NCI-H1930 (cell line): ENCODE measurements at places on chromosomes 5 and 9.

GRCh38 chr9:18775241-18775640 lies 257.8 kb downstream of the SAXO1 start:
- no peak for DNase-seq

- no peak for DNase-seq
Measured at GRCh38 chr9:97511655-97512427, 10.4 kb downstream of the TMOD1 start.

GRCh38 chr5:171599957-171600612 lies 180.6 kb downstream of the FGF18 start:
- DNase-seq = no peak

DNA sequence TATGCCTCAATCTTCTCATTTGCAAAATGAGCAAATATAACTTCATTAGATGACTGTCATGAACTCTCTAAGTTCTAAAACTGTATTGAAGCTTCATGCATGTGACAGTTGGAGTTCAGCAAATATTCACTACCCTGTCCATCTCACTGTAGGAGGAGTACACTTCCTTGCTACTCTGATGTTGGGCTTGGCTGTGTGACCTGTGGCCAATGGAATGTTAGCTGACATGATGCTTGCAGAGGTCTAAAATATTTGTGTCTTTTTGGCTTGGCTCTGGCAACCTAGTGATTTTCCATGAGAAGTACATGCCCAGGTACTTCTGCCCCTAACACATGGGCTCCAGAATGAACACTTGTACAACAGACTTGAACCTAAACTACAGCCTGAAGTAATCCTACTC lies 203.1 kb upstream of the ANKH start:
- DNase-seq = no peak

DNA sequence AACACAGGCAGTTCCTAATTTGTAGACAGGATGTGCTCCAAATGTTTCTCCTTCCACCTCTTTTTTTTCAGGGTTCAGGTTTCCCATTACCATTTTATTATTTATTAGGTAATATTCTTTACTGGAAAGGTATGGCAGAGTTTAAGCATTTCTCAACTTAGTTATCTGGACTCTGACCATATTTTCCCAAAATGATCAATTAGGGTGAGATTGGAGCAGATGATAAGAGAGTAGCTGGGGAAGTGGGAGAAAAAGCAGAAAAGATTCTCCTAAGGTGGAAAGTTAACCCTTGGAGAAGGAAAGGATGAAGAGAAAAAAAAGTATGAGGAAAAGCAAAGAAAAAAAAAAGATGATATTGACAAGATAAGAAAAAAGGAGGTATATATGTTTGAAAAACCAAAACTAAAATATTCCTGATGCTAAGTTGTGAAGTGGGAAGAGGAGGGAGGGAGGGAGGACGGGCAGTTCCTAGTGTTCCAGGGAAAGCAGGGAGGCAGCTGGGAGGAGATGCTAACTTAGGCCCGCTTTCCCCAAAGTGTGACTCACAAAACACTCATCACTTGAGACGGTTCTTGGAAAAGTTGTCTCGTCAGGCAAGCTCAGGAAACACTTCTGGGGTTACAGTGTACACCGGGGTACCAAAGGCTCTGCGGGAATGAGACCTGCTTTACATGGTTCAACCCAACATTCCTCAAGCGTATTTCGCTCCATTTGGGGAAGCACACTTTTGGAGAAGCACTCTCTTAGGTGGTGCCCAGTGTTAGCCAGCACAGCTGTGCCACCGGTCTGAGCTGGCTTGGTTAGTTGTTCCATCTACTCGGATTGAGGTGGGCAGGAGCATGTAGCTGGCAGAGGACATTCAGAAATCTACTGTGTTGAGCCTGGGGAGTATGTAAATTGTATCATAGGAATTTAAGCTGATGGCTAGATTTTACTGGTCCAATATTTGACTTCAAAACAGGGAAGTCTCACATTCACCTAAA lies 35.1 kb downstream of the B4GALT1 start:
- DNase-seq = no peak

GRCh38 chr5:28344836-28345433 lies 1306.5 kb upstream of the CDH9 start:
- DNase-seq = no peak
